ENCODE measurements at places on chromosomes 16 and 17.

GRCh38 chr17:49285716-49286115 lies 55.1 kb upstream of the PHOSPHO1 start:
- no peak for DNase-seq

DNA sequence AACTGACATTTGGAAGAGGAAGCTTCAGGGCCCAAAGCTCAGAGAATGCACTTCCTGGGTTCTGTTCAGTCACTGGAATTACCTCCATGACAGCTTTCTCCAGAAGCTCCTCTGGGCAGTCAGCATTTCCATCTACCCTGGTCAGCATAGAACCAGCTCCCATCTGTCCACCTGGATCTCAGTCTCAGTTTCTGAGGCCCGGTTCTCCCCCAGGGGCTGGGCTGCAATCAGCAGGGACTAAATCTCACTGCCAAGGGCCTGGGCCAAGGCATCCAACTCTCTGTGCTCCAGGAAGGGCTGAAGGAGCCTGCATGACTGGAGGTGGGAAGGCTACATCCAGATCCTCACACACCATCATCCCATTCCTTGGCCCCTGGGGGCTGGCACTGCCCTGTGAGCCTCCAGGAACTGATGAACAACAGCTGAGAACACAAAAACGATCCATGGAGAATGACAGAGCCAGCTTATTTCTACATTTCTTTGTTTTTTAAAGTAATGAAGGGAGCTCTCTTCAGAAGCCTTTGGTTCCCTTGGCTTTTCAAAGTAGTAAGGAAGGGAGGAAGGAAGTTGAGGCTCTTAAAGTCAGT lies 66.3 kb upstream of the MRTFB start:
- DNase-seq = no peak

GRCh38 chr17:72250206-72250605 lies 129.4 kb downstream of the SOX9 start:
- no peak for DNase-seq

GRCh38 chr16:61862221-61863155 lies 173.8 kb downstream of the CDH8 start:
- DNase-seq = no peak

GRCh38 chr17:57663326-57664070 lies 81.6 kb downstream of the CCDC182 start:
- DNase-seq = no peak

DNA sequence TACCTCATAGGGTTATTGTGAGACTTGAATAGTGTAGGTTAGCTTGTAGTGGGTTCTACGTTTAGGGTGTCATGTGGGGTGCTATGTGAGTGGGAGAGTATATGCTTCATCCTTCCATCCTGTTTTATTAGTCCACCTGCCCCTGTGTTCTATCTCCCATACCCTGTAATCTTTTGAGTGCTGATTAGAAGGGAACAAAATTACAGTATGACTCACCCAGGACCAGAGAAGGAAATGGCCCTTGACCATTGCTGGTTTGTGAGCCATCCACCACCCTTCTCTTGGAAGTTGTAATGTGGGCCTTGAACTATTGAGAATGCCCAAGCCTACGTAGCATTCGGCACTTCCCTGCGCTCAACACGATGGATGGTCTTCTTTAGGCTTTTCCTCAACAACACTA lies 17.1 kb downstream of the SAP30BP start:
- no peak for DNase-seq

DNA sequence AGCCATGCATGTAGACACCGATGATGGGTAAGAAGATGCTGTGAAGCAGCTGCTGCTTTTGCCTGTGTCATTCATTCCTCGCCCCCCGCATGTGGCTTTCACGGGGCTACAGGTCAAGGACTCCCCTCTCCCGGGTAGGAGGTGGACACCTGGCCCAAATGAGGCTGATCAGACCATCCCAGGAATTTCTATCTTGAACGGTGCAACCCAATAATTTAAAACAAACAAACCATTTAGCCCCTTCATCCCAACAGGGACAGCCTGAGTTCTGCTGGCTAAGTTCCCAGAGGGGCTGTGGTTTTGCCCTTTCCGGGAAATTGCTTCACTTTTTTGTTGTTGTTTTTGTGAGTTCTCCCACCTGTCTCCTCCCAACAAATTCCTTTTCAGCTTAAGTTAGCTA lies 137.7 kb upstream of the CDH5 start:
- no peak for DNase-seq

- DNase-seq = no peak
Observed at GRCh38 chr17:28306954-28307401, 12.0 kb upstream of the TMEM97 start.

- no peak for DNase-seq
Observed at GRCh38 chr17:81572563-81573168, 20.5 kb upstream of the FAAP100 start.

- no peak for DNase-seq
Observed at GRCh38 chr16:27754788-27755690, 205.1 kb downstream of the KATNIP start.

GRCh38 chr16:50778284-50779163 lies 36.6 kb downstream of the CYLD start:
- no peak for DNase-seq

DNA sequence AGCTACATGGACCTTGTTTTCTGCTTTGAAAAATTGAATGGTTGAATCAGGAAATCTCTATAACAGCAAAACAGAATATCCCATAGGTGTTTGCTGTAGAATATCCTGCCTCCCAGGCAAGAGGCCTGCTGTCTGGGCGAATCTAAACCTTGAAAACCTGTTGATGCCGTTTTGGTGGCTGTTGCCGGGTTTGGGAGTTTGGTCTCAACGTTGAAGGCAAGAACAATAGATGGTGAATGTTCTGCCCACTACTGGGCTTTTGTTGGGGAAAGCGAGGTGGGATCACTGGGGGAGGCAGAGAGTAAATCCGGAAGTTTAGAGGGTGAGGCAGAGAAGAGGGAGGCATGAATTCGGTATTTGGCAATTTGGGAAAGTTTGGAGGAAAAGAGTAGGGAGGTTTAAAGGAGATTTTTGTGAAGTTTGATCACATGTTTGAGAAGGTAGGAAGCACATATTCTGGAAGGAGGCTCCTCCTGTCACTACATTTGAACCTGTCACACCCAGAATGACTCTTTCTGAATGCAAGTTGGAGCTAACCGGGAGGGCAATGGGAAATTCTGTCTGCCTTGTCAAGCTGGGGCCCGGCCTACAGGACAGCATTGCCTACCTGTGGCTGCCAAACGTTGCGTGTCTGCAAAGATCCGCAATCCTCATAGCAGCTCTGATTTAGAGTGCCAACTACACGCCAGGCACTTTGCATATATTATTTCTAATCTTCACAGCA lies 46.5 kb downstream of the GPRC5B start:
- no peak for DNase-seq

DNA sequence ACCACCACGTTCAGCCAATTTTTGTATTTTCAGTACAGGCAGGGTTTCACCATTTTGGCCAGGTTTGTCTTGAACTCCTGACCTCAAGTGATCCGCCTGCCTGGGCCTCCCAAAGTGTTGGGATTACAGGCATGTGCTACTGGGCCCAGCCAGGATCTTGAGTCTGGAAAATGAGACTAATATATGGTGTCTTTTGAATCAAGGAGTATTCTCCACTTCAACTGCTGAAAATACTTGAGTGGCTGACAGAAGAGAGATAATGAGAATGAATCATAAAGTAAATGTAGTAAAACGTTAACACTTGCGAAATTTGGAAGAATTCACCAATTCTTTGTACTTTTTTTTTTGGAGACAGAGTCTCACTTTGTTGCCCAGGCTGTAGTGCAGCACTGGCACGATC lies 16.6 kb downstream of the SMYD4 start:
- DNase-seq = no peak

GRCh38 chr16:86634292-86634691 lies 55.9 kb downstream of the FOXL1 start:
- DNase-seq = no peak

- DNase-seq = no peak
Observed at GRCh38 chr17:7676533-7676932, 10.8 kb downstream of the TP53 start.

GRCh38 chr17:45018848-45019711 lies 32.4 kb downstream of the DCAKD start:
- peak; percentile 27 for DNase-seq

- DNase-seq = no peak
Observed at GRCh38 chr17:2174468-2175293, 119.8 kb downstream of the HIC1 start.

DNA sequence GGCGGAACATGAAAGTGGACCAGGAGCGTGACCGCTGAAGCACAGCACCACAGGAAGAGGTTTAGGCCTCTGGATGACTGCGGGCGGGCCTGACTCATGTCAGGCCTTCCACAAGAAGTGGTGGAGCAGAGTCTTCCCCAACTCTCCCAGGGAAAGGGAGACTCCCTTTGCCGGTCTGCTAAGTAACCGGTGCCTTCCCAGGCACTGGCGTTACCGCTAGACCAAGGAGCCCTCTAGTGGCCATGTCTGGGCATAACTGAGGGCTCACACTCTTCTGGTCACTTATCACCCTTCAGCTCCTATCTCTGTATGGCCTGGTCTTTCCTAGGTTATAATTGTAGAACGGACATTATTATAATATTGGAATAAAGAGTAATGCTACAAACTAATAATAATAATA lies 1931.9 kb downstream of the TP53TG3F start:
- no peak for DNase-seq

DNA sequence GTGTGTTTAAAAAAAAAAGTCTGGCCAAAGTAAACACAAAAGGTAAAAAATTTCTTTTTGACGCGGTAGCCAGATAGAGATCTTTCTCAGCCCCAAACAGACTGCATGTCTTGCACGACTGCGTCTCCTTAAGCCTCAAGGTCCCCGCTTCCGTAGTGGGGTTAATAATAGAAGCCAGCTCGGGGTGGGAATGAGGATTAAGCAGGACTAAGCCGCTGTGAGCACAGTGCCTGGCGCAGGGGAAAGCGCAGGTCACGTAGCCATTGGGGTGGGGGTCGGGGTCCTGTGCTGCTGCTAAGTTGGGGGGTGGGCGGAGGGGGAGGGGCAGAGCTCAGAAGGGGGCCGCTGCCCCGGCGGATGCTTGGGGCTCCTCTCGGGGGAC lies 521 bp downstream of the GGA2 start:
- peak; percentile 20 for DNase-seq

GRCh38 chr16:75653922-75654321 lies 6.3 kb downstream of the TERF2IP start:
- DNase-seq = no peak

- no peak for DNase-seq
Observed at GRCh38 chr16:67071476-67072048, 38.2 kb upstream of the PHAF1 start.

DNA sequence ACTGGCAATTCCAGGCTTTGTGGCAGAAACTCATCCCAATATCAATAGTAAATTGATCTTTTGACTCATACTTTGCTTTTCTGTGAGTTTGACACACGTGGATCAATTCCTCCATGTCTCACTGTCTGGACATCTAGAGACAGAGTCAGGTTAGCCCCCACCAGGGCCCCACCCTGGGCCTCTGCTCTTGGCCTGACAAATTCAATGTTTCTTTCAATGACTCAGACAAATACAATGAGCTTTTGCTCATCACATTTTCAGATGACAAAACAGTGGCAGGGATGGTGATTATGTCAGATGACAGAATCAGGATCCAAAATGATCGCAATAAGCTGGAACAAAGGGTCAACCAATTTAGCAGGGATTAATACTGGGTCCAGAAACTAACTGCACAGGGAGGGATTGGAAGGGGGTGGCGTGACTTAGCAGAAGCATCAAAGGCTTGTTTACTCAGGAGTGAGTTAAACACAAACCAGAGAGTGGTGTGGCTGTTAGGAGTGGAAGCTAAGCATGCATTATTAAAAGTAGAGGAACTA lies 90.5 kb upstream of the ASIC2 start:
- no peak for DNase-seq

DNA sequence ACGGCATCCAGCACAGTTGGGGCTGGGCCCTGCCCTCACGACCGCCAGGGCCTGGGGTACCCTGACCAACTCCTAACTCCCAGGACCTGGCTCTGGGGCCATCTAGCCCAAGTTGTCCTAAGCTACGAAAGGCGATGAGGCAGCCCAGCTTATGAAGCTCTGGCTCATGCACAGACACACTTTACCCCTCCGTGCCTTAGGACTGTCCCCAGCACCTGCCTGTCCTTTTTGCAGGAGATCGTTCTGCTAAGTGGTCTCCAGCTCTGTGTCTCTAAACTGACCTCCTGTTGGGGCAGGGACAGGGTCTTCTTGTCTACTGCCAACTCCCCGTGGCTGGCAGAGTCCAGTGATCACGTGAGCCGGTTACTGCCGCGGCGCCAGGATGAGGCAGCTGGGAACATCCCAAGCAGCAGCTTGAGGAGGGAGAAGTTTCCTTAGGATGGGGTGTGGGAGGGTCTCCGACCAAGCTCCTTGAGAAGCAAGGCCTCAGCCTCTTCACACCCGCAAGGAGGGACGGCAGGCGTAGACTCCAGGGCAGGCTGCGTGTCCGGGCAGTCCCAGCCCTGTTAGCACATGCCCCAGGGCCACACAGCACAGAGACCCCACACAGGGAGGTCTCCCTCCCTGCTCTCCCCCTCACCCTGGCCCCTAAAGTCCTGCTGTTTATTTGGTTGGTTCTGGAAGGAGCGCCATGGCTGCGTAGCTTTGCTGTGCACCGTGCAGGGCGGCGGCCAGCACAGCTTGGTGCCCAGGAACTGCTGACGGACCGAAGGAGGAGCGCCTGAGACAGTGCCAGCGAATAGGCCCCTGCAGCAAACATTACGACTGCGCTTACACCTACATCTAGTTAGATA lies 16.4 kb upstream of the METRNL start:
- DNase-seq = no peak

- no peak for DNase-seq
Observed at GRCh38 chr16:4354512-4355409, 3.6 kb upstream of the PAM16 start.

DNA sequence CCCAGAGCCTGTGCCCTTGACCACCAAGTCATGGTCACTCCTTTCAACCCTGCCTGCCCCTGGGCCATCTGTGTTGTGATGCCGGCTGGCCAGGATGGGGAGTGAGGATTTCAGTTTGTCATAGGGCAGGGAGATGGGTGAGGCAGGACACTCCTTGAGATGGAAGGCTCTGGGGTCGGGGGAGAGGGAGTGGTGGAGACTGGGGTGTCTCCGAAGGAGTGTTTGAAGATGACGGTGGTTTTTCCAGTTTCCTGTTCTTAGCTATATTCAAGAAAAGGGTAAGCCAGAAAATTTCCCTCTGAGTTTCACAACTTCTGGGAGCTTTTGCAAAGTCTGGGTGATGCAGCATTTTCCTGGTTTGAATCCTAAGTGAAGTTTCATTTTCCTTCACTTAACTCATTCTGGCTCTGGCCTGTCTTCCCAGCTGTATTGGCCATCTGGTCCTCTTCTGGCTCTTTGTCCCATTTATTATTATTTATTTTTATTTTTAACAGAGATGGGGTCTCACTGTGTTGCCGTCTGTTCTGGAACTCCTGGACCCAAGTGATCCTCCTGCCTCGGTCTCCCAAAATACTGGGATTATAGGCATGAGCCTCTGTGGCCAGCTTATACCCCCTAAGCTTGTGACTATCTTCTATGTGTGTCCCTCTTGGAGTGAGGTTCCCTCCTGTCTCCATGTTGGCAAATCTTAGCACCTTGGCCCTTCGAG lies 27.7 kb downstream of the ABCC1 start:
- DNase-seq = no peak

Data from stimulated activated CD4-positive, alpha-beta T cell treated with anti-CD3 and anti-CD28 coated beads, Interleukin-4, amount 100 ng/mL, for 24 hours (primary cell).